ENCODE measurements at places on chromosomes 5 and 9. TPM values are rescaled to one million over a fixed set of nuclear protein-coding genes. Genes with fewer than 3 reads are reported as not detected.

GRCh38 chr9:129328355-129329042 lies 150.4 kb upstream of the IER5L start:
- H3K36me3 ChIP-seq = no peaks in the 10 kb centered on the region
- H3K4me1 ChIP-seq = peaks cover 6% of the 10 kb centered on the region
- no peak overlapping the region for H3K4me3 ChIP-seq

DNA sequence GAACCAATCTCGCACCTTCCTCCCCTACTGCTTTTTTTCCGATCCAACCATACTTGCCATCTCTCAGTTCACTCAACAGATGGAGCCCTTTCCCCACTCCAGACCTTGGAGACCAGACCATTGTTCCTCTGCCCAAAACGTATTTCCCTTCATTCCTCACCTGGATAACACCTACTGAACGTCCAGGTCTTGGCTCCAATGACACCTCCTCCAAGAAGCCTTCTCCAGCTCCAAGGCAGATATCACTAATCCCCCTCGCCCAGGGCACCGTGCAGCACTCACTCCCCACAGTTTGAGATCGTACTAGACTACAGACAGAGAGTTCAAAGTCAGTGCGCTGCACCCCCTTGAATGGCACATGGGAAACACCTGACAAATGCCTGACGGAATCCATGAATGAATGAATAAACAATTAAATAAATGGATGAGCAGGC lies 47.1 kb upstream of the AKNA start:
- DNase-seq = no peak
- no peaks in the 10 kb centered on the region for H3K27me3 ChIP-seq
- no peaks in the 10 kb centered on the region for H3K36me3 ChIP-seq
- no peak overlapping the region for H3K4me3 ChIP-seq

- H3K4me1 ChIP-seq = peaks cover 10% of the 10 kb centered on the region
- H3K27ac ChIP-seq = peak overlapping the region; percentile 99
- H3K27me3 ChIP-seq = no peaks in the 10 kb centered on the region
- DNase-seq = no peak
- H3K4me3 ChIP-seq = peak overlapping the region; percentile 88
- no peaks in the 10 kb centered on the region for H3K36me3 ChIP-seq
Measured at GRCh38 chr5:36239370-36240293, 2.1 kb downstream of the NADK2 start.

DNA sequence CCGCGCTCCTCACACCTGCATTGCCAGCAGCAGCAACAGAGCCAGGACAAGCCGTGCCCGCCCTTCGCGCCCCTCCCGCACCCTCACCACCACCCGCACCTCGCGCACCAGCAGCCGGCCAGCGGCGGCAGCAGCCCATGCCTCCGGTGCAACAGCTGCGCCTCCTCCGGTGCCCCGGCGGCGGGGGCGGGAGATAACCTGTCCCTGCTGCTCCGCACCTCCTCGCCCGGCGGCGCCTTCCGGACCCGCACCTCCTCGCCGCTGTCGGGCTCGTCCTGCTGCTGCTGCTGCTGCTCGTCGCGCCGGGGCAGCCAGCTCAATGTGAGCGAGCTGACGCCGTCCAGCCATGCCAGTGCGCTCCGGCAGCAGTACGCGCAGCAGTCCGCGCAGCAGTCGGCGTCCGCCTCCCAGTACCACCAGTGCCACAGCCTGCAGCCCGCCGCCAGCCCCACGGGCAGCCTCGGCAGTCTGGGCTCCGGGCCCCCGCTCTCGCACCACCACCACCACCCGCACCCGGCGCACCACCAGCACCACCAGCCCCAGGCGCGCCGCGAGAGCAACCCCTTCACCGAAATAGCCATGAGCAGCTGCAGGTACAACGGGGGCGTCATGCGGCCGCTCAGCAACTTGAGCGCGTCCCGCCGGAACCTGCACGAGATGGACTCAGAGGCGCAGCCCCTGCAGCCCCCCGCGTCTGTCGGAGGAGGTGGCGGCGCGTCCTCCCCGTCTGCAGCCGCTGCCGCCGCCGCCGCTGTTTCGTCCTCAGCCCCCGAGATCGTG lies 517 bp downstream of the KCNN2 start:
- no peaks in the 10 kb centered on the region for H3K36me3 ChIP-seq
- peak; percentile 24 for DNase-seq
- peak overlapping the region; percentile 78 for H3K4me3 ChIP-seq
- H3K27me3 ChIP-seq = peaks cover 17% of the 10 kb centered on the region
- H3K4me1 ChIP-seq = peaks cover 21% of the 10 kb centered on the region

SARDH gene
- total RNA-seq = 7.4 TPM
